ENCODE measurements at places on chromosomes 6 and 20.

DNA sequence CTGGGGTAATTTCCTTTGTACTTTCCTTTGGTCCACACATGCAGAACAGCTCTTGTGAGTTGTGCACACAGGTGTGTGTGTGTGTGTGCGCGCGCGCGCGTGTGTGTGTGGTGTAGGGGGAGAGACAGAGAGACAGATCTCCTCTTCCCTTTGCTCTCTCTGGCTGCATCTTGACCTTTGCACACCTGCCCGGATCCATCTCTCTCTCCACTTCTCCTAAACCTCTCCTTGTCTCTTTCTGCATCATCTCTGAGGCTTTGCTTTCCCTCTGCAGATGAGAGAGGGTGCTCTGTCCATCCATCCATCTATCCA lies 67.0 kb downstream of the SRC start:
- no peak for DNase-seq

- DNase-seq = no peak
Observed at GRCh38 chr6:28764014-28764723, 159.6 kb downstream of the TRIM27 start.

DNA sequence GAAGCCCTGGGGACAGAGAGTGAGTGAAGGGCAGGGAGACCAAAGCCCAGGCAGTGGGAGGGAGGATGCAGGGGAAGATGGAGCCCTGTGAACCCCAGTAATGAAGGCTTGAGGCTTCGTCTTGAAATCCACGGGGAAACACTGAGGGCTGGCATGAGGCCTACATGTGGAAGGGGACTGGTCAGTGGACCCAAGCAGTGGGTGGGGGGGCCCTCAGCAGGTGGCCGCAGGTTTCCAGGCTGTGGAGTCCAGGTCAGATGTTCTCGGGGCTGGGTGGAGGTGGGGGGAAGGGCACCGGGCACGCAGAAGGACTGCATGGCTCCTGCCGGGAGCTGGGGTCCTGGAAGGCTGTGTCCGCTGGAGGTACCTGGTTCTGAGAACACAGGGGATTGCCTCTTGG lies 2.7 kb upstream of the CD93 start:
- no peak for DNase-seq

DNA sequence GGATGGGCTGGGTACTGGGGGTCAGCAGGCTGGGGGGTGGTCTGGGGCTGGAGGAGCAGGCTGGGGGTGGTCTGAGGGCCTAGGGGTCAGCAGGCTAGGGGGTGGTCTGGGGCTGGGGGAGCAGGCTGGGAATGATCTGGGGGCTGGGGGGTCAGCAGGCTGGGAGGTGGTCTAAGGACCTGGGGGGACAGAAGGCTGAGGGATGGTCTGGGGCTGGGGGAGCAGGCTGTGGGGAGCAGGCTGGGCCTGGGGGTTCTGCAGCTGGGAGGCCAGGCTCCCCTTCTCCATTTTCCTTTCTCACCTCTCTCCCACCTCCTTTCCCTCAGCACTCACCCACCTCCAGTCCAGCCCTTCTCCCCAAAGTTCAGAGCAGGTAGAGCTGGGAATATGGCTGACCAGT lies 114.2 kb downstream of the PSMB1 start:
- no peak for DNase-seq

DNA sequence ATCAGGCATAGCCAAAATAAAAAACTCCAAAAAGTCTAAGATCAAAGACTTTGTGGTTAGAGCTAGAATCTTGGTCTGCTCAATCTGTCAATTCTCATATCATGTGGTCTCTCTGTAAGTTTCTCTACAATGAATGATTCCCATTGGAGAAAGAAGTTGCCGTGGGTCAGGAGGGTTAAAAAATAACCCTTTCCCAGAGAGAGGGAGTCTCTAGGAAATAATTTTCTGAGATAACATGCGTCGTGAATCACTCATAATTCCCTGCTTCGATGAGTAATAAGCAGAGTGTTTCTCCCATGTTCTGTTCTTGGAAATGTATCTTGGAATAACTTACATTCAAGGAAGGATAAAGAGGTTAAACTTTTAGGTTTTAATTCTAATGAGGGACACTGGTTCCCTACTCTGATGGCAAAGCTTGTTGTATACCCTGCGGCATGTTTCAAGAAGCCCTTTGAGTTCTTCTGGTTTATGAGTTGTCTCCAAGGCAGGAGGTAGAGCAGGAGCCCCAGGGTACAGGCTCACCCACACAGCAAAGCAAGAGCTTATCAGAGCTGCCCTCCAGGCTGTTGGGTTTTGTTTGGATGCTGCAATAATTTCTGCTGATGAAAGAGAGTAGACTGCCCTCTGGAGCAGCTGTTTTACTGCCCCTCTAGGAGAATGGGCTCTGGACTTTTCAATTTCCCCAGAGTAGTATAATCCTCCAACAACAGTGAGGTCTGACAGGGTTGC lies 599.1 kb downstream of the QKI start:
- no peak for DNase-seq

GRCh38 chr6:43186706-43187105 lies 4.7 kb downstream of the CUL9 start:
- DNase-seq = no peak

GRCh38 chr6:161847628-161848027 lies 573.8 kb upstream of the AGPAT4 start:
- DNase-seq = no peak

DNA sequence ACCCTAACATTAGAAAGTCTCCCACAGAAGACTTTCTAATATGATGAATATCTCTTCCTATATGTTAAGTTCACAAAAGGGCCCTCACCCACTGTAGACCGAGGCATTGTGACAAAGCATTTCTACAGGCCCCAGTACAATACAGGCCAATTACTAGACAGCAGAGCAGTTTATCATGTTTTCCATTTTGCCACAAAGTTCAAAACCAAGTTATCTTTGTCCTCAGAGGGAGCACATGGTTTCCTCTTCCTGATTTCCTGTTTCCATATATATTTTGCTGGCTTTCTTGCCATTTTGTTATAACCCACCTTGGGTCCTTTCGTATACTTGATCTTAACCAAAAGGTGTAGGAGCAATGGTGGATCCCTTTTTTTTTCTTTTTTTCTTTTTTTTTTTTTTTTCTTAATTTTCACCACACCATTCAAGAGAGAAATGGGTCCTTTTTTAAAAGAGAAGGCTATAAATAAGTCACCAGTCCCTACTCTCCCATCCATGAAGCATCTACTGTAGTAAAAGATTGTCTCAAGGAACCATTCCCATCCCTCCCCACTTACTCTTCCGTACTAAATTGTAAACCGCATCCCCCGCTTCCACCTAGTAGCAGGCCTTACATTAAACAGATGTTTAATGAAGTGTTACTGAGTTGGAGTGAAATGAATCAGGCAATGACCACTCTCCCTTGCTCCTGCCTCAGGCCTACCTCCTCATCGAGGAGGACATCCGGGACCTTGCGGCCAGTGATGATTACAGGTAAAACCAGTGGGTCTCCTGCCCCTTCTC lies 2.1 kb upstream of the UBE2C start:
- no peak for DNase-seq

DNA sequence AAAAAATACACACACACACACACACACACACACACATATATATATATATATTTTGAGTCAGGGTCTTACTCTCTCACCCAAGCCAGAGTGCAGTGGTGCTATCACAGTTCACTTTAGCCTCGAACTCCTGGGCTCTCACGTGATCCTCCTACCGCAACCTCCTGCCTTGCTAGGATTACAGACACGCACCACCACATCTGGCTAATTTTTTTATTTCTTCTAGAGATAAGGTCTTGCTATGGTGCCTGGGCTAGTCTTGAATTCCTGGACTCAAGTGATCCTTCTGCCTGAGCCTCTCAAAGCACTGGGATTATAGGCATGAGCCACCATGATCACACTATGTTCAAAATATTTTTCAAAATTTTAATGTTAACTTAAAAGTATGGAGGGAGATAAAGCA lies 43.5 kb downstream of the NUP153 start:
- no peak for DNase-seq

GRCh38 chr6:127868338-127868737 lies 32.5 kb downstream of the THEMIS start:
- no peak for DNase-seq
